Right atrium auricular region (tissue), 2 donors: ENCODE measurements at places on chromosomes 3 and 15. TPM values are rescaled to one million over a fixed set of nuclear protein-coding genes. Genes with fewer than 3 reads are reported as not detected.
A peak's percentile ranks its signal among the peaks of the same experiment; 100 is the strongest.

- H3K27ac ChIP-seq: no peak overlapping the region
- no peaks in the 10 kb centered on the region for H3K36me3 ChIP-seq
- DNase-seq: no peak
- H3K4me1 ChIP-seq: no peaks in the 10 kb centered on the region
Observed at GRCh38 chr3:43919029-43919428, 228.3 kb downstream of the ABHD5 start.

GRCh38 chr3:116849261-116849688 lies 139.7 kb downstream of the TUSC7 start:
- DNase-seq: no peak
- H3K27me3 ChIP-seq: no peaks in the 10 kb centered on the region
- no peak overlapping the region for H3K4me3 ChIP-seq
- H3K36me3 ChIP-seq: no peaks in the 10 kb centered on the region
- no peak overlapping the region for H3K27ac ChIP-seq
- no peaks in the 10 kb centered on the region for H3K4me1 ChIP-seq

DNA sequence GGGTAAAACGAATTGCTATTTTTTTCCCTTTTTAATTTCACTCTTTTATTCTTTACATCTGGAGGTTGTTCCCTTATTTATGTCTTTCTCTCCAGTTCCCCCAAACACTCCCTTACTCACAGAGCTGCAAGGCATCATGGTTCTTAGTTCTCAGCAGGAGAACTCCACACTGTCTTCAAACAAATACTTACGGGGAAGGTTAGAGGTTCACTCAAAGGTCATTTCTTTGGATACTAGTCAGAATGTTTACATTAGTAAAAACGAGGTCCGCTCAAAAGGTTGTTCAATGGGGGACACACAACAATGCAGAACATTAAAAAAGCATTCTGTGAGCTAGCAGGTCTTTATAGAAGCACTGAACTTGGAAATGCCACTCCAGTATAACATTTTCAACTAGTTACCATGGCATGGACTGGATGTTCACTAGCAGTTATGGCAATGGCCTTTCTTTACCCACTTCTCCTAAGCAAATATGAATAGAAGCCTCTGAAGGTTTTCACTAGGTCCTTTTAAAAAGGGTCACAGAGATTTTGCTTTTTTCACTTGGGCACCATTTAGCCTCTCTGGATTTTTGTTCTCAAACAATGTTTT lies 201.7 kb downstream of the MEIS2 start:
- H3K36me3 ChIP-seq: peaks cover 13% of the 10 kb centered on the region
- no peak for DNase-seq
- H3K27ac ChIP-seq: no peak overlapping the region
- no peaks in the 10 kb centered on the region for H3K4me1 ChIP-seq

DNA sequence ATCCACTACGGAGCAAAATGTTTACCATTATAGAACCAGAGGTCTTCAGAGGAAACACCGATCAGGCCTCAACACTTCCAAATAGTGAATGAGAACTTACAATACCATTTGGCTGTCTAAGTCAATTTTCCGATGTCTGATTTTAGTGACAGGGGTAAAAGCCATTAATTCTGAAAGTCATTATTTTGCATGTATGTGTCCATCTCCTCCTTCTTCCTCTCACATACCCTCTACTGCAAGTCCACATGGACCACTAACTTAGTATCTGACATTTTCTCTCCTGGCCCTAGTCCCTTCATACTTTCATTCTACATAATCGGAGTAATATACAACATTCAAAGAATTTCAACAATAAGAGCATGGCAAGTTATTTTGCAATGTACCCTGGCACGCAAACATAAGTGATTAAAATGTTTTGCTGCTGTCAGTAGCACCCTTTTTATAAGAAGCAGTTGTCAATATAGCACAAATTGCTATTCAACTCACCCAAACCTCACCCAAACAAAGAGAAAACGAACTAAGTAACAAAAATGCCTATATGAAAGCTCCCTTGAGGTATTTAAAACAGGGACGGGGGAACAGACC lies 1.9 kb downstream of the TOP2B start:
- no peaks in the 10 kb centered on the region for H3K36me3 ChIP-seq
- peak overlapping the region; percentile 93 for H3K27ac ChIP-seq
- no peaks in the 10 kb centered on the region for H3K27me3 ChIP-seq

The C2CD4A gene
- total RNA-seq: not detected

The CPNE4 gene
- total RNA-seq: 28.0 TPM

The ZNF148 gene
- 21.3 TPM for total RNA-seq

The SLC28A2 gene
- not detected for total RNA-seq
